ENCODE measurements at places on chromosomes 11 and 22.

GRCh38 chr22:24986816-24987215 is 34.3 kb downstream of the KIAA1671 start:
- no peak for DNase-seq

GRCh38 chr11:124879493-124880289 is 14.5 kb downstream of the ROBO3 start:
- DNase-seq: no peak

DNA sequence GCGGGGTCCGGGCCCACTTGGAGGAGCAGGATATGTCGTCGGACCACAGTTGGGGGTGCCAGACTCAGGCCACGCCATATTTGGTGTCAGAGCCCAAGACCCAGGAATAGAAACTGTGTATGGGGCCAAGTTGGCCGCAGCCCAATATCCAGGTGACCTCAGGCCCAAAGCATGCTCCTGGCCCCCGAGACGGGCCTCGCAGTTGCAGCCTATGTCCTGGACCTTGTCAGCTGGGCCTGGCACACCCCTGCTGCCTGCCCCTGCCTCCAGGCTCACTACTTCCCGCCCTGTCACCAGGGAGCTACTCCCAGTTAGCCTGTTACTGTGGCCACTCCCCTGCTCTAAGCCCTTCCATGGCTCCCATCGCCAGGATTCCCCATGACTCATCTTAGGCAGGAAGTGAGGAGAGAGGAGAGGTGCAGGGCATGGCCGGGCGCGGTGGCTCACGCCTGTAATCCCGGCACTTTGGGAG is 23.1 kb downstream of the A4GALT start:
- no peak for DNase-seq

- no peak for DNase-seq
These were observed 66.7 kb downstream of the PACSIN2 start for GRCh38 chr22:42948294-42948693.

GRCh38 chr22:21780259-21780658 is 44.7 kb upstream of the YPEL1 start:
- DNase-seq: peak; percentile 20

GRCh38 chr11:77467233-77467632 is 6.7 kb downstream of the PAK1 start:
- no peak for DNase-seq

- DNase-seq: no peak
These were observed 85.5 kb upstream of the PGR start for GRCh38 chr11:101215069-101215468.

DNA sequence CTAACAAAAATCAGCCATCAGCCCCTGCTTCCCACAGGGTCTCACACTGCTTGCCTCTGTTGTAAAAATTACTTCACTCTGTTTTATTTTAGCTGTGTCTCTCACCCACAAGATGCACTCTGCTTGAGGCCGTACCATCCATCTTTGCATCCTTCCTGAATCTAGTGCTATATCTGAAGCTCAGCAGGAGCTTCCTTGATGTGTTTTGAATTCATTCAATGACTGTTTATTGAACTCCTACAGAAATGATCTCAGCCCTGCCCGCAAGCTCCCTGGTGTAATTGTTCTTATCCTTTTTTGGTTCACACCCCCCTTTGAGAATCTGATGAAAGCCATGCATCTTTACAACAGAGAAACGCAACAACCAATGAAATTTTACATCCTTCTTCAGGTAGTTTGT is 310.2 kb upstream of the ZC3H12C start:
- DNase-seq: no peak

GRCh38 chr11:118902336-118903203 is 18.9 kb downstream of the CXCR5 start:
- no peak for DNase-seq

- DNase-seq: no peak
These were observed 1430.5 kb downstream of the FAM181B start for GRCh38 chr11:81303038-81303664.

DNA sequence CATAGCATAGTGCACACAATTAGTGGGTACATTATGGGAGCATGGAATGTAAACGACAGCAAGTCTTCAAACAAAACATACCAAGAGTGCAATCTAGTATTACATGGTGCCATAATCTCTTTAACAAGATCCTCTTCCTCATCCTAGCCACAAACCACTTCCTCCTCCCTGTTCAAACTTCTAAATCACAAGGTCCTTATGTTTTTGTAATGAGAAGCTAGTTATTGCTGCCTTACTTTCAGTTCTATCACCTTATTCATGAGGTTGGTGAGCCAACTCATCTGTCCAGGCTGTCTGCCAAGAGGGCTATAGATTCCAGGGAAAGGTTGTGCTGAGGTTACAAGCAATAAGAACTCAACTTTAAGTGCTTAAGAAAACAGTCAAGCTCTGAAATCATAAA is 195.4 kb upstream of the ARHGAP20 start:
- DNase-seq: no peak

DNA sequence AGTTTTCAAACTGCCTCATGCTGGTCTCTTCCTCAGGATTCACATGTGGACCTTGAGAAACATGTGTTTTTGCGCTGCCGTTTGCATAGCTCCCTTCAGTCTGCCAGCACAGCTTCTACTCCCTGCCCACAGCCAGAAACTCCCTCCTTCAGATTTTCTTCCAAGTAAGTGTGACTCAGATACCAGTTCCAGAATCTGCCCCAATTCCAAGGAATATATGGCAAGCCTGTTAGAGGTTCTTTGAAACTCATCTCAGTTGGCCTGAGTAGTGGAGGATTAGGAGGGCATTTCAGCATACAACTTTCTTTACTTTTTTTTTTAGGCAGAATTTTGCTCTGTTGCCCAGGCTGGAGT is 67.1 kb downstream of the SNX19 start:
- no peak for DNase-seq

GRCh38 chr11:10638316-10638925 is 55.1 kb downstream of the IRAG1 start:
- DNase-seq: no peak

- no peak for DNase-seq
These were observed 44.4 kb upstream of the ST14 start for GRCh38 chr11:130115218-130115617.
